Heart left ventricle (tissue), 16 donors: ENCODE measurements at places on chromosomes 1 and 21. TPM values are rescaled to one million over a fixed set of nuclear protein-coding genes. Genes with fewer than 3 reads are reported as not detected.

BRINP2 gene
- 0.88 TPM for total RNA-seq

DNA sequence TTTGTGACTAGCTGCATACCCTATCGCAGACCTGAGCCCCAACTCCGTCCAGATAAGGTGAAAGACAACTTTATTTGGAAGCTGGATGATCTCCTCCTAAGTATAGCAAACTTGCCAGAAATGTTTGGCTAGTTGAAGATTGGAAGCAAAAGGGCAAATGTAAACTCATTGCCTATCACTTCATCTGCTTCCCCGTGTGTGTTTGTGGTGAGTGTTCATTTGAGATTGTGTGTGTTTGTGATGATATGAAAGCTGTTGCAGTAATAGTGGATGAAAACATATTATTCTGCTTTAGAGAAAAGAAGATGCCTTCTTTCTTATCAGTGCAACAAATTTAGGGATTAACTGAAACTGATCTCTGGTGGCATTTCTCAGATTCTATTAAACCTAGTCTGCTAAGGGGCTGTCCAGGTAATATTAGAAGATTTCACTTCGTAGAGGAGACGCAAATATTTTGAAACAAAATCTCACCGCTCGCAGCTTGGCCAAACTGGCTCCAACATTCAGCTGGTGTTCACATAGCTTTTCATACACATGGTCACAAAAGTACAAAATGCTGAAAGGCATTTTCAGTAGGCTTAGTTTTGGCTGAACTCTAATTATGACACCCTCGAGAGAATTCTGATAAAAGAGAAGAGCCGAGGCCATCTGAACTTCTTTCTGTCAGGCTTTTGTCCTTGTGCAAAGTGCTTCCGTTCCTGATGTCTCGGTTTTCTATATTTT, 1.1 kb downstream of the TBX19 start:
- H3K4me1 ChIP-seq = no peaks in the 10 kb centered on the region
- no peak overlapping the region for H3K4me3 ChIP-seq
- no peak for DNase-seq

GRCh38 chr1:240794046-240794843, 182.3 kb upstream of the GREM2 start:
- H3K36me3 ChIP-seq = no peaks in the 10 kb centered on the region
- H3K4me3 ChIP-seq = no peak overlapping the region
- H3K4me1 ChIP-seq = no peaks in the 10 kb centered on the region
- no peak for DNase-seq

DNA sequence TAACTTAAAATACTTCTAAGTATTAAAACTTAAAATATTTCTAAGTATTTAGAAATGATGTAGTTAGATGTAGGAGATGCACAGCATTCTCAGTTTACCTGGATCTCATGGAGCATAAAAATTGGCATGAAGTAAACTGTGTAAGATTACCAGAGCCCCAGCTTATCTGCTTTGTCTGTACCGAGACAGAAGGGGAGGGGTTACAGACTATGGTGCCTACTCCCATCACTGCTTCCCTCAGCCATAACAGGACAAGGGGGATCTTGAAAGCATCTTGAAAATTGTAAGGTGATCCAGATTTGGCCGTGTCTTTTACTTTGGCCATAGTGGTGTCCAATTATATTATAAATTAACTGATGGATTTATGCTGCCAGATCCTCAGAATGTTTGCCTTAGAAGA, 18.8 kb downstream of the NRDC start:
- no peaks in the 10 kb centered on the region for H3K36me3 ChIP-seq
- H3K4me1 ChIP-seq = peaks cover 8% of the 10 kb centered on the region
- H3K27ac ChIP-seq = no peak overlapping the region
- no peak overlapping the region for H3K4me3 ChIP-seq
- DNase-seq = no peak

DNA sequence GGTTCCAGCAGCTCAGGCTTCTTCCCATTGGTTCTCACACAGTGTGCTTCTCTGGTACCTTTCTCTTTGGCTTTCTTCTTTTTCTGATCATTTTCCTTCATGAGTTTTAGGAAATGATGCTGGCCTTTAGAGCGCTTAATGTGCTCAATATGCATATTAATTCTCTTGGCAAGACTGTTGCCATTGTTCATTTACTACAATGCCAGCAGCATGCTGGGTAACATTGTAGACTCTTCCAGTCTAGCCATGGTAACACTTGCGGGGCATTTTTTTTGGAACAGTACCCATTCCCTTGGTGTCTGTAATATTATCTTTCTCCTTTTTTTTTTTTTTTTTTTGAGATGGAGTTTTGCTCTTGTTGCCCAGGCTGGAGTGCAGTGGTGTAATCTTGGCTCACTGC, 21.7 kb downstream of the UBE4B start:
- peaks cover 42% of the 10 kb centered on the region for H3K4me1 ChIP-seq
- H3K36me3 ChIP-seq = no peaks in the 10 kb centered on the region
- H3K4me3 ChIP-seq = no peak overlapping the region
- H3K27ac ChIP-seq = no peak overlapping the region
